ENCODE measurements at places on chromosomes 1 and 21.

DNA sequence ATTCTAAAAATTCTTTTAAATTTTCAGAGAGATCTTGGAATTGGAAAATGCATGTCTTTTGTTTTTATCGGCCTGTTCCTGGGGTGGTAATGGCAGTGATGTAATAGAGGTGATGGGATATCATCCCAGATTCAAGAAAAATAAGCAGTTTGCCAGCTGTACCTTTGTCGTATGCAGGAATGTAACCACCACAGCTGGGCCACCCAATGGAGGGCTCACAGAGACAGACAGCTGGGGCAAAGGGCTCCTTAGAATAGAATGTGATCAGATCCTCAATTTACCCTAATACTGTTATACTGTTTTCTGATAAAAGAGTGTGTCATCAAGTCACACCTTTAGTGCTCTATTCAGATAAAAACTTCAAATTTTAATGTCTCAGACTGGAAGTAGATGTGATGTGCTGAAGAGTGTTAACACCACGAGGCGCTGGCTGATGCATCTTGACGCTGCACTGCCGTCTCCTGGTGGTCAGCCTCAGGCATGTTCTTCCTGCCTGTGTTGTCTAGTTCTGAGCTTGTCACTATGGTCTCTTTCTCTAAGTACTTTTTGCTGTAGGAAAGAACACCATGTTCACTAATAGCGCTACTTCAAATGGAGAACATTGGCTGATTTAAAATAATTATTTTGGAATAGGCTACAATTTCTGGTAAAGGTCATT is 78.8 kb downstream of the C1orf21 start:
- DNase-seq, result no peak

DNA sequence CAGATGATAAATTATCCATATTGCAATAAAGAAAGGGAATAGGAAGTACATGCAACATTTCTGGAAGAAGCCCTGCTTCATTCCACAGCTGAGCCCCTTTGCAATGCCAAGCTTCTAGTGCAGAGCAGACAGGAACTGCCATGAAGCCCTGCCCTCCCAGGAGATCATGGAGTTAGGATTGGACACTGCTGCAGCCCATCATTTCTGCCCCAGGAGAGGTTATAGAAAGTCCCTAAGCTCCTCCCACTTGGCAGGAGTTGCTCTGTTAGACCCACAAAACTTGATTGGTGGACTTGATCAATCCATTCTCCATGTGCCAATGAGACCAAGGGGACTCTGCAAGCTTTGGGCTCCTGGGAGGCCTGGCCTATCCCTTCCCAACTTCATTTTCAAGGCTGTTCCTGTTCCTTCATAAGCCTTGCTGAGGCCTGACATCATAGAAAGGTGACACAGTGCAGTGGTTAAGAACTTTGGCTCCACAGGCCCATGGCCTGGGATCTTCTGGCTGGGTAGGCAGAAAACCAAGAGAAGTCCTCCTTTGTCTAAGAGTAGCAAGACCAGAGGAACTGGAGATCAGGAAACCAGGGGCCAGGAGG is 1.3 kb upstream of the LAPTM5 start:
- DNase-seq, result no peak

DNA sequence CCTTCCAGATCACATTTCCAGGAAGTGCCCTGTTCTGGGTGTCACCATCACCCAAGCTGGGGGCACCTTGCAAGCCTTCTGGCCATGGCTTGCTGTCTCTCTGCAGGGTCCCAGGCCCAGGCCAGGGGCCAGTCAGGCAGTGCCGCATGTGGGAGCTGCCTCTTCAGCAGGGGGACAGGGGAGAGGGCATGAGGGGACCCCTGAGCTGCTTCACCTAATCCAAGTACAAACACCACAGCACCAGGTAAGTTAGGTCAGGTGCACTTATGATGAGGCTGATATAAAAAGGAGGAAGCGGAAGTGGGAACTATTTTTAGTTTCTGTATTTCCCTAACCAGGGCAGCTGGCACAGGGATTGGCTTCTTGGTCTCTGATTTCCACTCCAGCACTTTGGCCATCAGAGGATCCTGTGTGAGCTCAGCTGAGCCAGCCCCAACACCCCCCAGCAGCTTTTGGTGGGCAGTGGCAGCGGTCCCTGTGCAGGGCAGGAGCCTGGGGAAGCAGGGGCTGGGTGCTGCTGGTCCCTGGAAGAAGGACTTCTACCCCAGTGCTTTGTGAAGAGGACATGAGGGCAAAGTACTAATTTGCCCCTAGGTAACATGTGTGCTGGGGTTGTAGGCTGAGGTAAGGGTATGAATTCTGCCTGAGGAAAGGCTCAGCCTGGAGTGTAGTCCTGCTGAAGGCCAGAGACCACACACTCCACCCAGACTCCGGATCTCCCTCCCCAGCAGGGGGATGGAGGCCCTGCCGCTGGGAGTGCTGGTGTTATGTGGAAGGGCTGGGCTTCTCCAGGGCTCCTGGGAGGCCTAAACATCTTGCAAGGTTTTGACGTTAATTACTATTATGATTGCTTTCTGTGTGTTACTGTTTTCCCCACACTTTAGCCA is 3.3 kb upstream of the PCBP3 start:
- DNase-seq, result no peak

- DNase-seq, result no peak
Observed at GRCh38 chr1:116819081-116819480, 64.9 kb downstream of the CD2 start.

GRCh38 chr1:39575191-39576015 is 1.2 kb downstream of the PABPC4 start:
- no peak for DNase-seq

GRCh38 chr1:9670085-9670484 is 18.6 kb downstream of the PIK3CD start:
- DNase-seq, result no peak

Data from caudate nucleus (tissue), 63 donors.